G401 (cell line): ENCODE measurements at places on chromosomes 1 and 21. TPM values are rescaled to one million over a fixed set of nuclear protein-coding genes. Genes with fewer than 3 reads are reported as not detected.
A peak's percentile ranks its signal among the peaks of the same experiment; 100 is the strongest.

The COG2 gene
- total RNA-seq, result 24.5 and 35.5 TPM in 2 replicates

The KMO gene
- total RNA-seq, result not detected in 2 replicates

The HSPA6 gene
- total RNA-seq, result 0.06 and 1.1 TPM in 2 replicates

The SHE gene
- not detected in 2 replicates for total RNA-seq

The SLC1A7 gene
- total RNA-seq, result 0.27 TPM in 1 of 2 replicates, not detected in the other

The ANGPTL1 gene
- total RNA-seq, result not detected in 2 replicates

The CCDC190 gene
- total RNA-seq, result not detected in 2 replicates

- DNase-seq, result no peak
These were observed 3.4 kb downstream of the FCER1G start for GRCh38 chr1:161218301-161219077.

DNA sequence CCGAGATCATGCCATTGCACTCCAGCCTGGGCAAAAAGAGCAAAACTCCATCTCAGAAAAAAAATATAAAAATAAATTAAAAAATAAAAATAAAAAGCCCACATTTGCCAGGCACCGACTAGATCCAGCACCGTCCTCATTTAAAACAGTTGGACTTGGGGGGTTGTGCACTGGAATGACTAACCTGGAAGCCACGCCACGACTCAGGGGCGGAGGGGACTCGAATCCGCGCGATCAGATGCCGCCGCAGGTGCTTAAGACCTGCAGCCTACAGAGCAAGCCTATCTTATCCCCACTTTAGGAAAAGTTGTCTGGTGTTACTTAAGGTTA is 38.5 kb downstream of the ZBTB8OS start:
- DNase-seq, result no peak

- no peak for DNase-seq
These were observed 78.6 kb upstream of the USP25 start for GRCh38 chr21:15651172-15651571.

GRCh38 chr1:91591175-91591974 is 90.7 kb downstream of the CDC7 start:
- DNase-seq, result no peak

DNA sequence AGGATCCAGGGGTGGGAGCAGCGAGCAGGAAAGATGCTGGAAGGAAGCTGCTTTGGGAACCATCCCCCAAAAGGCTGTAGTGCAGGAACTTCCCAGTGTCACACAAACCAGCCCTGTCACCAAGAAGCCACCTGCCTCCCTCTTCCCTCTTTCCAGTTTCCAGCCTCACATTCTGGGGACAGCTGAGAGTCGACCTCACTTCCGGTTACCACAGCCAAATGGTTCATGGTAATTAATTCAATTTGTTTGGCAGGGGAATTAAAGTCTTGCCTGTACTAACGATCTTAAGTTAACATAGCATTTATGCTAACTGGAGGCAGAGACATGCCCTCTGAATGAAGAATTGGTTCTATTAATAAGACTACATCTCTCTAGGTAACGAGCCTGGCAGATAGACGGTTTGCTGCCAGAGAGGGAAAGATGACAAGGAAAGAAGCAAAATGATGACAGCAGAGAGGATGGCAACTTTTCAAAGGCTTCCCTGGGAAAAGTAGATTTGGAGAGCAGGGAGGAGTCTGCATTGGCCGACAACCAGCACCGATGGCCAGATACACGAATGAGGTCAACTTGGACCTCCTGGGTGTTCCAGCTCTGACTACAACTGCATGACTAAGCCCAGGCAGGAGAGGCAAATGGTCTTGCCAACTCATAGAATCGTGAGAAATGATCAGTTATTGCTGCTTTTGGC is 64.1 kb downstream of the TMCO4 start:
- peak; percentile 12 for DNase-seq

DNA sequence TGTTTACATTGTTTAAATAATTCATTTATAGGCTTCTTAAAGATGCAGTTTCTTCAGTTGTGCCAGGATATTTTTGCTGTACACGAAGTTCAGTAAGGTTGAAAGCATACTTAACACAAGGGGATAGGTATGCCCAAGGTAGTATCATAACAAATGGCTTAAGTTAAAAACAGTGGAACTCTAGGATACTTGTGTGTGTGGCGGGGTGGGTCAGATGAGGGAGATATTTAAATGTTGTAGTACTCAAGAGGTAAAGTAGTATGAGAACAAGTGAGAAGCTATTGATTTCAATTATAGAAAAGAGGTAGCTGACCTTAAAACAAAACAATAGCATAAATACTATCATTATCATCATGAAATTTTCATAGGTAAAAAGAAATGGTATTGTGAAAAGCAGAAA is 6.2 kb downstream of the LRRC7 start:
- no peak for DNase-seq

GRCh38 chr1:46910790-46911189 is 30.5 kb downstream of the CYP4A11 start:
- no peak for DNase-seq

DNA sequence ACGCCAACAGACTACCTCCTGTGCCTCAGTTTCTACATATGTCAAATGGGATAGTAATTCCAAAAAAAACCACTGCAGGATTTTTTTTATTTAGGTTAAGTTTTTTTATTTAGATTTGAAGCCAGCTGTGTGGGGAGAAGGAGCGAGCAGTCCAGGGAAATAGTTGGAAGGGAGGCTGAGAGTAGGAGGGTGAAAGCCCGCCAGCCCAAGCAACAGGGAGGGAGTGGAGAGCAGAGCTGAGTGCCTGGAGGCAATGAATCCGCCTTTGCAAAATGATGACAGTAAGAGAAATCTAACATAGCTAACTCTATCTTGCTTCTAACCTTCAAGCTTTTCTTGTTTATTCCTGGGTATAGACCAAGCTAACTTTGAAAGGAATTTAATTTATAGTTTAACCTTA is 15.6 kb upstream of the C1orf198 start:
- no peak for DNase-seq

- DNase-seq, result no peak
These were observed 321.6 kb downstream of the PTPRU start for GRCh38 chr1:29557701-29558600.

GRCh38 chr1:70458131-70458530 is 47.1 kb downstream of the CTH start:
- peak; percentile 8 for DNase-seq

DNA sequence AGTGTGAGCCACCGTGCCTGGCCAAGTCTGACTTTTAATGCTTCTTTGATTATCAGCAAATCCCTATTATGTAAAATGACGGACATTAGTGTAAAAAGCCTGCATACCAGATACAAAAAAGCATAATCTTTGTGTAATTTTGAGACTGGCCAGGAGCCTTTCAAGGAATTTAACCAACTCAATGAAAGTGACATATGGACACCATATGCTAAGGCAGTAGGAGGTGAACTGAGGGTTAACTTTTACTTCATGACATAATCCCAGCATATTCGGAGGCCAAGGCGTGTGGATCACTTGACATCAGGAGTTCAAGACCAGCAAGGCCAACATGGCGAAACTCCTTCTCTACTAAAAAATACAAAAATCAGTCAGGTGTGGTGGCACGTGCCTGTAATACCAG is 94.6 kb downstream of the EIF4G3 start:
- DNase-seq, result no peak

GRCh38 chr1:208851366-208851765 is 607.2 kb upstream of the PLXNA2 start:
- no peak for DNase-seq

DNA sequence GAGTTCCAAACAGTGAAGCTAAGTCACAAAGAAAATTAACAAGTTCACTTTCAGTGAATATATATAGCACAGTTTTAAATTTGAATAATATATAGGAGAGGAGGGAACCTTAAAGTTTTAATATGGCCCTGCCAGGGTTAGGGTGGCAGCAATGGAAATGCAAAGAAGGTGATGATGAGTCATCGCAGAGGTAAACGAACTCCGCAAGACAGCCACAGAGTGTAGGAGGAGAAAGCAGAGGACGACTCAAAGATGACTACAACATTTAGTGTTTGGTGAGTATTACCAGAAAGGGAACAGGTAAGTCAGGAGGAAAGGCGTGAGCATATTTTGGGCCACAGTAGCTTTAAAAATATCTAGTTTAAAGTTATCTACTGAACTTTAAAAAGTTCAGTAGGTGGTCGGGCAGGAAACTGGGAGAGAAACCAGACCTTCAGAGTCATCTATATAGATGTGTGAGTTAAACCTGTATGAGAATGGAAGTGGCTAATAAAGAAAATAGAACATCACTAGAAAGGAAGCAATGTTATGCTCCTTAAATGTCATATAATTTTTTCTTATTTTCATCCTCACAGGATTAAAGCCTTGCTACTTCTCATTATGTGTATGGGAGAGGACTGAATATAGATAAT is 75.7 kb downstream of the UCHL5 start:
- DNase-seq, result no peak

GRCh38 chr21:31887391-31887841 is 14.6 kb downstream of the HUNK start:
- DNase-seq, result no peak

DNA sequence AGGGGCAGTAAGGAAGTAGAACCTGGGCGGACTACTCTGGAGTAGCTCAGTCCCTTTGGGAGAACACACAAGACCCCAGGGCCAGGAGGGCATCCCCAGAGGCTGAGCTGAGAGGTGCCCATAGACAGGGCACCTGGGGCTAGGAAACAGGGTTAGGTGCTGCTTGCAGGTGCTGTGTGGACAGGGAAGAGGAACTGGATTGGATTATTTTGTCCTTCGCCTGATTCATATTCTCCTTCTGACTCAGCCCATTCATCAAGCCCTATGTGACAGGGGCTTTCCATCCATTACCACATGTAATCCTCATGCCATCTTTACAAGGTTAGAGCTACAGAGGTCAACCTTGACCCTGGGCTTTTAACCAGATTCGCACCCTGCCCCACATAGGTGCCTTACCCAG is 183.9 kb downstream of the C1orf94 start:
- no peak for DNase-seq

- no peak for DNase-seq
These were observed 311.9 kb upstream of the RUNX1 start for GRCh38 chr21:35360870-35361570.

DNA sequence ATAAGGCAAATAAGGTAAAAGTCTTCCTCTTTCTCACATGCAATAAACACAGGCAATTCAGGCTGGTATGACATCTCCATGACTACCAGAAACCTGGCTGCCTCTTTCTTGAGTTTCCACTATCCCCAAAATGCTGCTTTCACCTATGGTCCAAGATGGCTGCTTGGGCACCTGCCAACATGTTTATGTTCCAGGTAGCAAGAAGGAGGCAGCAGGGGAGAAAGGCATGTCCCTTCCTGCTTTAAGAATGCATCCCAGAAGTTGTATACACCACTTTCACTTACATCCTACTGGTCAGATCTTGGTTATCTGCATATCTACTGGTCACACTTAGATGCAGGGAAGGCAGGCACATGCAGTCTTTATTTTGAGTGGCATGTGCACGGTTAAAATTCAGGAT is 19.4 kb upstream of the ACOT11 start:
- DNase-seq, result no peak

GRCh38 chr1:5947071-5947821 is 45.0 kb downstream of the NPHP4 start:
- DNase-seq, result no peak

- no peak for DNase-seq
These were observed 40.6 kb upstream of the GREM2 start for GRCh38 chr1:240652549-240652948.
